CD4-positive, CD25-positive, alpha-beta regulatory T cell (primary cell): ENCODE measurements at places on chromosomes 1 and 21.
A peak's percentile ranks its signal among the peaks of the same experiment; 100 is the strongest.

DNA sequence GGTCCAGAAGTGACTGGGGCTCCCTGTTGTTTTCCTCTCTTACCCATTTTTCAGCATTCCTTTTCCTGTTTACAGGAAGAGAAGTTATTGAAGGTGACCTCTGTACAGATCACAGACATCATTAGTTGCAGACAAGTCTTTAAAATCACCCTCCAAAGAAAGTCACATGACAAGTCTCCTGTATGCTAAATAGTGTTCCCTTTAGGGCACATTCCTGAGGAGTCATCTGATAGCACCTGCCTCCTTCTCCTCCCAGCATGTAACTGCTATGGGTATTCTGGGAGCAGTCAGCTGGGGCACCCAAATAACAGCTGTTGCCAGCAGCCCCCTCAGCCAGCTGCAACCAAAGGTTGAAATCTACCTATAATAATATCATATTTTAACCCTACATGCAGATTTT is 200.6 kb downstream of the PTGER3 start:
- DNase-seq = no peak

- DNase-seq = no peak
Observed at GRCh38 chr1:1535201-1536018, 5.0 kb downstream of the TMEM240 start.

- DNase-seq = no peak
Observed at GRCh38 chr21:42735061-42735460, 81.6 kb downstream of the PDE9A start.

GRCh38 chr1:103945774-103946173 is 196.1 kb downstream of the AMY1C start:
- DNase-seq = no peak

DNA sequence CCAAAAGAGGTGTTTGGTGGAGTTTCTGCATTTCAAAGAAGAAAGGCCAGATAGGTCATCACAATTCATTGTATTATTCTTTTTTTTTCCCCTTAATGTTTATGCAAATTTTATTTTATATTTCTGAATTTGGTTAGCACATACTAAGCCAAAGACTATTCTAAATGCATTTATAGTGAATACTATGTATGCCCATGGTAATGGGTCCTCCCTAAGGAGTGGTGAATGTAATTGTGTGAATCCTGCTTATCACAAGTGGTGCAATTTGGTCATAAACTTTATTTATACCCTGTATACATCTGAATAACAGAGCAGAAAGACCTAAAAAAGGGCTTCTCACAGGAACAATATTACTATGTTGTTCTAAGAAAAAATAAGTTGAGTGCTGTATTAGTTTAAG is 99.1 kb downstream of the CD247 start:
- DNase-seq = no peak

- no peak for DNase-seq
Observed at GRCh38 chr1:237000191-237000590, 4.0 kb downstream of the MT1HL1 start.

DNA sequence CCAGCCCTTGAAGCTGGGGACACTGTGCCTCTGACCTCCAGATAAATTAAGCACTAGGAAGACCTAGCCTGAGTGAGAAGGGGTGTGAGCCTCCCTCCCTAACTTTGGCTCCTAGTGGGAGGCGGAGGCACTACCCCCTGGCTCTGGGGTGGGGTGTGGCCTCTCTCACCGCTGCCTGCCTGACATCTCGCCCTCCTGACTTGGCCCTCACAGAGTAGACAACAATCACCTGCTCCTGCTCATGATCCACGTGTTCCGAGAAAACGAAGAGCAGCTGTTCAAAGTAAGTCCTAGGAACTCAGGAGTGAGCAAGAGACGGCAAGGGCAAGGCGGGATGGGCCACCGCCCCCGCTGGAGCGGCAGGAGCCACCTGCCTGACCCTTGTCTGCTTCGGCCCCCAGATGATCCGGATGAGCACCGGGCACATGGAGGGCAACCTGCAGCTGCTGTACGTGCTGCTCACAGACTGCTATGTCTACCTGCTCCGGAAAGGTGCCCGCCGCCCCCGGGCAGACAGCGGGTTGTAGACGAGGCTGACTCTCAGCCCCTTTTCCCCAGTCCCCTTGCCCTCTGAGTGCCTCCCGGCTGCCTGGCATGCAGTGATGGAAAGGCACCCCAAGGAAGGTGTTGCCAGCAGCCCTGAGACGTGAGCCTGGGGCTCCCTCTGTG is 8.1 kb upstream of the SLC25A34 start:
- DNase-seq = no peak

DNA sequence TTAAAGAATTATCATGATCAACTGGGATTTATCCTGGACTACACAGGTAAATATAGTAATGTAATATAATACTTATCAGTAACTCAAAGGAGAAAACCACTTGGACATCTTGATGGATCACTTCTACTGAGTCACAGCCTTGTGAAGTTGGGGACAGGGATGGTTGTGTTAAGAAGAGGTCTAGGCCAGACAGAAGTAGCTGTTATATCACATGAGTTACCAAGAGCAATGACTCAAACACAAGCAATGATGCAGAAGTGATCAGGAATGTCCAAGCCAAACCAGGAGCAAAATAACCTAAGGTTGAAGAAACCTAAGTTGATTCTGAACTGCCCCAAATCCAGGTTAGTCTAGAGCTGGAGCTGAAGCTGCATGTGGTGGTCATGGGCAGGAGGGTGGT is 424.5 kb upstream of the DAB1 start:
- DNase-seq = no peak

GRCh38 chr1:108628665-108629064 is 32.2 kb downstream of the HENMT1 start:
- DNase-seq = no peak

- DNase-seq = peak; percentile 44
Observed at GRCh38 chr1:198564716-198565115, 24.2 kb upstream of the ATP6V1G3 start.

DNA sequence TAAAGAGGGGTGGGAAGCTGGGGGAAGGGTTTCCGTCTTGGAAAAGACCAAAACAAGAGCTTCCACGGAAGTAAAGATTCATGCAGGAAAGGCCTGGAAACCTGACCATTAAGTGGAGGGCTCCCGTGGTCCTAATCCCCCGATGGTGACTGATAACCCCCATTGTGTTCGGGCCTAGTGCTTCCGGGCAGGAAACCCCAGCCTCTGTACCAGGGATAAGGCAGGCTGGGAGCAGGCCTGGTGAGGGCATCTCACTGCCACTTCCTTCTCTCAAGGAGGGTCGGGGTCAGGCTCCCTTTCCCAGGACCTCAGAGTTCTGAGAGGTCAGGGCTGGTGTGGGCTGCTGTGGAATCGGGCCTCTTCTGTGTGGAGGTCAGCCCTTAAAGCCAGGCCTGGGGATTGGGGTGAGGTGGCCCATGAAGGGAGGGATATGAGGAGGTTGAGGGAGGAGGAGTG is 136.9 kb downstream of the CDC7 start:
- no peak for DNase-seq
